Activated CD4-positive, alpha-beta T cell treated with anti-CD3 and anti-CD28 coated beads, Interleukin-2, amount 10 ng/mL, durations not matched to agents 7 days and 5 days (primary cell): ENCODE measurements at places on chromosomes 11 and 22.

DNA sequence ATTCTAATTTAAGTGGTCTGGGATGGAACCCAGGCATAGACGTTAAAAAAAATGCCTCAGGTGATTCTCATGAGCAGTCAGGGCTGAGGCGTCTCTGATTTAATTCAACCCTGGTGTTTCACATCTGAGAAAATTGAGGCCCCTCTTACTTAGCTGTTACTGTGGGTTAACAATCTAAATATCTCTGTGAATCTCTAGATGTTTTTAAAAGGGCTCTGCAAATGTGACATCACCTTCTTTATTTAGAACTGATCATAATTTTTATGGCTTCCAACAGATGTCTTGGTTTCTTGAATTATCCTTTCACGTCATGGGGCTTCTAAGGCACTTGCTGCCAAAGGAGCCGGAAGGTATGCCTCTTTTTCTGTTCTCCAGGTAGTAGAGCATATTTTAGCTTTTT is 76.1 kb upstream of the LIN7C start:
- no peak for DNase-seq

DNA sequence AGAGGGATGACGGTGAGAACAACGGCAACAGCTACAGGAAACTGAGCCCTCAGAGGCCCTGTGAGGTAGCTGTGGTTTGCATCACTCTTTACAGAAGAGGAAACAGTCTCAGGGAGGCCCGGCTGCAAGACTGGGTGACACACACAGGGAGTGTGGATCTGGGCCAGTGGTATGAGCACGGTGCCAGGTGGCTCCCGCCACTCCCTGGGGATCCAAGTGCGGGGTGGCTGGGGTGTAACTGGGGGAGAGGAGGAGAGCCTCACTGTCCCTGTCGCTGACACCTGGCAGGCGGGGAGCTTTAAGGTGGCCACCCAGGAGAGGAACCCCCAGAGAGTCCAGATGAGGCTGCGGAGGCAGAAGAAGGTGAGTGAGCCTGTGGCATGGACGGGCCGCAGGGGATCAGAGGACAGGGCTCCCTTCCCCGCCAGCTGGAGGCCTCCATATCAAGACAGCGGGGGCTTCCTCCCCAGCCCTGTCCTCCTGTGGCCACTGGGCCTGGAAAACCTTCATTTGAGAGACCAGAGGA is 5.6 kb downstream of the RGL4 start:
- DNase-seq: peak; percentile 90

GRCh38 chr22:39089928-39090327 is 7.1 kb upstream of the APOBEC3H start:
- no peak for DNase-seq

GRCh38 chr11:124285610-124286344 is 28.0 kb downstream of the OR8D1 start:
- no peak for DNase-seq

- no peak for DNase-seq
Measured at GRCh38 chr11:27656806-27657483, 43.3 kb downstream of the BDNF start.

DNA sequence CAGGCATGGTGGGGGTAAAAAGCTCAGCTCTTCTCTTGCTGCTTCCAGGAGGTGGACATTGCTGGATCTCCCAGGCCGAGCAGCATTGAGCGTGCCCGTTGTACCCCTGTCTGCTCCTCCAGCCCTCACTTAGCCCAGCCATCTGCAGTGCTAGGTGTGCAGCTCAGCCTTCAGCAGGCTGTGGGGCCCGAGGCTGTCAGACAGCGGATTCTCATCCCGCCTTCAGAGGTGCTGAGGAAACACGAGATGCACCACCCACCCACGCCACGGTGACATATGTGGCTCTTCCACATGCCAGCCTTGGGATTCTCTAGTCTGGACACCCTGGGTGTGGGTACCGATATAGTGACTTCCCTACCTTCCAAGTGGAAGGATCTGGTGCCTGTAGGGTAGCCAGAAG is 48.9 kb upstream of the NECTIN1 start:
- DNase-seq: no peak

GRCh38 chr11:86124251-86125233 is 55.7 kb upstream of the PICALM start:
- no peak for DNase-seq

DNA sequence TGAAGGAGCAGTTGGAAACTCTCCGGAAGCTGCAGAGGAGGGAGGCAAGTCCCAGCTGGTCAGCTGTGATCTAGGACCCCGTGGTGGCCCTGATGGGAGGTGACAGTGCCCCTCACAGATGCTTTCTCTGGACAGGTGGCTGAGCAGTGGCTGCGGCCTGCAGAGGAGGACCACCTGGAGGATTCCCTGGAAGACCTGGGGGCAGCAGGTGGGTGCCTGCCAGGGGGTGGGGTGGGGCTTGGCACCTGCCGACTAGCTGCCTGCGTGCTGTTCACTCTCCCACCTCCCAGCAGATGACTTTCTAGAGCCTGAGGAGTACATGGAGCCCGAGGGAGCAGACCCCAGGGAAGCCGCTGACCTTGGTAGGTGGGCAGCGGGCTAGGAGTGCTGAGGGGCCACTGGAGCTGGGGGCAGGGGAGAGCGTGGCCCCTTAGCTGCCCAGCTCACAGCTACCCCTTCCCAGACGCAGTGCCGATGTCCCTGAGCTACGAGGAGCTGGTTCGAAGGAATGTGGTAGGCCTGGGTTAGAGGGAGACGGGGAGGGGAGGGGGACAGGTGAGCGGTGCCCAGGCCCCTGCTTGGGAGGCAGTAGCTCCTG is 3.1 kb downstream of the SCO2 start:
- no peak for DNase-seq

DNA sequence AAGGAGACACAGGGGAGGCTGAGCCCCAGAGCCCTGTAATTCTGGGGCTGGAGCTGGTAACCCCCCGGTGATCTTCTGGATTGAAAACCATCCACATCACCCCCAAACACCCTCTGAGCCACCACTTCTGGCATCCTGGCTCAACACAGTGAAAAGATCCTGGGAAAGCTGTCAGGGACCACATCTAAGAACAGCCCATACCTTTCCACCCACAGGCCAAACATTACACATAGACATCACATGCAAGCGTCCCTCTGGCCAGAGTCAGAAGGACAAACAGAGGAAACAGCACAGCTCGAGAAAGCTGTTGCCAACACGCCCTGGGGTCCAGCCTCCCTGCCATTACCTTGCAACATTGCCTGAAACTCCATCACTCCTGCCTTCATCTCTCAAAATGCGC is 469.5 kb downstream of the SOX6 start:
- DNase-seq: no peak

GRCh38 chr22:42131562-42131961 is 952 bp upstream of the CYP2D6 start:
- DNase-seq: no peak

DNA sequence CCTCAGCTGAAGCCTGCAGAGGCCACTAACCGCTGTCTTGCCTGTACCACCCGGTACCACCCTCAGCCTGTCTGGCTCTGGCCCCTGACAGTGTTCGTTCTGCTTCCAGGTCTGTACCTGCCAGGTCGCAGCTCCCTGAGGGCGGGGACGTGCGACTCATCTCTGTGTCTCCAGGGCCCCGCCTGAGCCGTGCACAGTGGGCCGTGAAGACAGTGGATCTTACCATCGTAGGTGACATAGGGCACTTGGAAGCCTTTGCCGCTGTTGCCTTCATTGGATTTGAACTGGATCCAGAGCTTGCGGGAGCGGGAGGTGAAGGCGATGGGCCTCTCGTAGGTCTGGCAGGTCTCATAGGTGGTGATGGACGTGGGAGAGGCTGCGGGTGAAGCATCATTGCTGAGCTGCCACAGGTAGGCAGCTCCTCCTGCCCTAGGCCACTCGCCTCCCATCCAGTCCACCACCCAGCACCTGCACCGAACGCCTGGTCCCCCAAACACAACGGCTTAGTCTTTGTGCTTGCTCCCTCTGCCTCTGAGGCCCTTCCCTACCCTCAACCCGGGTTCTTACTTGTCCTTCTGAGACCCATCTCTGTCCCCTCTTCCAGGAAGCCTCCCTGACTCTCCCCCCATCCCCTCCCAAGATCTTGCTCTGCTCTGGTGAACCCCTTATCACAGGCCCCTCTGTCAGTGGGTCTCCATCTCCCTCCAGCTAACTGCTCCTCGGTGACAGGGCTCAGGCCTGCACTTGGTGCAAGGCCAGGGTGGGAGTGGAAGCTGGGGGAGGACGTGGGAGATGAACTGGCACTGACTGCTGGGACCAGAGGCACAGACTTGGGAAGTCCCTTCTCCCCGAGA is 21.1 kb upstream of the TTLL12 start:
- DNase-seq: no peak

DNA sequence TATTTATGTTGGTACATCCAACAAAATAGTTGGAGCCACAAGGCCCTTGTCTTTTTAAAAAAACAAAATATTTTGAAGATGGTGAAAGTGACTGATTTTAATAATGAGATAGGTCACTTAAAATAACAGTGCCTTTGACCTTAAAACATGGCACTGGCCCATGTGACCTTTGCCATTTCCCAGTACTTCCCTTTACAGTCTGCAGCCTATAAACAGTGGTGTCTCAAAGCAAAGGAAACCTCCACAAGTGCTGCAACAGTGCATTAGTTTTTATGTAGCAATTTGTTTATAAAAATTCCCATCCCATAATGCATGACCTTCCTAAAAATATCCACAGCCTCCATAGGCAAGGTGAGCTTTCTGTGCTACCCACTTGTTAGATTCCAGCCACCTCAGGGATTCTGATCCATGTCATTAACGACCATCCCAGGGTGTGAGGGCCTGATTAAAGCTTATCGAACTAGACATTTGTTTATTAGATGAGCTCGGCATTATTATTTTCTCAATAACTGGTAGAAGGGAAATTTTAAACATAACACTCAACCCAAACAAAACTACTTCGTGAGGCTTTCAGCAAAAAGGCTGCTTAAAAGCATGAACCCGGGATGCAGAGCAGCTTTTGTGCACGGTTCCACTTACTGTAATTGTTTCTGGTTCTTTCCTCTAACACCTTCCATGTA is 28.0 kb upstream of the CRKL start:
- DNase-seq: no peak

GRCh38 chr11:9267680-9268079 is 2.5 kb upstream of the DENND5A start:
- DNase-seq: no peak

- peak; percentile 9 for DNase-seq
Measured at GRCh38 chr22:44107340-44107739, 73.4 kb upstream of the PARVG start.

DNA sequence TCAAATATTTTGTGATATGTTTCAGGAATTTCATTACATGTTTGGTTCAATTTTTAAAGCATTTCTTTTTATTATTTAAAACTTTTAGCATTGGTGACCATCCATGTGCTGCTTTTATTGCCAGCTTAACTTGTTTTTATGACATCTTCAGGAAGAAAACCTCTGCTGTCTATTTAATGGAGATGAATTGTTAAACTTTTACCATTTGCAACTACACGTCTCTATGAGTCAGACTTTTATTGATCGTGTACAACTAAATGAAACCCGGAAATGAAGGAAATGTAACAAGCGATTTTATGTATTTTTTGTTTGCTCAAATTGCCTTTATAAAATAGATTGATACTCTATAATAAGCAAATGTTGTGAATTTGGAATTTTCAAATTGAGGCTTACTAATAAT is 113.0 kb downstream of the PTPRJ start:
- no peak for DNase-seq

DNA sequence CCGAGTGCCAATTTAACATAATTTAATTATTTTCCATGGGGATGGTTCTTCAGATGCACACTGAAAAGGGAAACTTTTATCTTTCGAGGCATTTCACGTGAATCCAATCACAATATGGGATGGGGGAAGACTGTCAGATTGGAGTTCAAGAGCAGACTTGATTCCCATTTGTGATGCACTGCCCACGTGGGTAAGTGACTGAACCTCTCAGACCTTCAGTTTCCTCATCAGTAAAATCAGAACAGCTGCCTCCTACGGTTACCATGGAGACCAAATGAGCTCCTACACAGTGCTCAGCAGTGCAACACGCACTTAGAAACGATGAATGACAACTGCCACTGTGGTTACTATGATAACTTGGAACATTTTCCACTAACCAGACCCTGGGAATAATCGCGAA is 21.7 kb downstream of the KIAA0930 start:
- DNase-seq: peak; percentile 20

GRCh38 chr11:17852246-17852645 is 117.7 kb downstream of the KCNC1 start:
- no peak for DNase-seq

GRCh38 chr11:30314625-30315024 is 8.3 kb upstream of the ARL14EP start:
- DNase-seq: no peak

- DNase-seq: no peak
Measured at GRCh38 chr11:61850687-61851086, 22.6 kb downstream of the FADS2 start.

DNA sequence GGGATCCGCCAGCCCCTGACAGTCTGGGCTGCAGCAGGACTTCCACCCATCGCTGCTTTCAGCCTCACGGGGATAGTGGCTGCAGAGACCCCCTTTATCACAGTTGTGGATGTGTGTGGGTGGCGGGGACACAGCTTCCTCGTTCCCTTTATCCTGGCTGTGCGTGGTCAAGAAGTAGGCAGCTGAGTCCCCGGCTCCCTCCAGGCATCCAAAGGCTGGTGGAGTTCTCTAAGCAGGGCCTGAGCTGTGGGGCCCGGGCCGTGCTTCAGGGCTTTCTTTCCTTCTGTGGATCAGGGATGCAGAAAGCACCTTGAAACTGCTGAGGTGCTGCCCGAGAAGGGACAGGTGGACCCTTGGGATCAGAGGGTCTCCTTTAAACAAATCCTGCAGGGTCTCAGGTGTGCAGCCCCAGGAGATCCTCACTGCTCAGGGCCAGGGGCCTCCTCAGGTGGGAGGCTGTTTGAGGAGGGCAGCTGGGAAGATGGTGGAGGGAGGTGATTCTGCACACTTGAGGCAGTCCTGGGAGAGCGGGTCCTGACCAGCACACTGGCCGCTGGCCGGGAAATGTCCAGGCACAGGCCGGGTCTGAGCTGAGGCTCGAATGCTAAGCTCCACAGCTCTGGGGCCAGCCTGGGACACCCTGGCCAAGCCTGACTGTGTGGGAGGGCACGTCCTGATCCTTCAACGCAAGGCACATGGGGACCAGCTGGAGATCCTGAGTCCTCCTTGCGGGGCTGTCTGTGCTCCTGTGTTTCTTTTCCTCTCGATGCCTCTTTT is 1024.3 kb downstream of the BRD1 start:
- peak; percentile 3 for DNase-seq

- no peak for DNase-seq
Measured at GRCh38 chr22:20216863-20217499, 51.1 kb downstream of the RTN4R start.

DNA sequence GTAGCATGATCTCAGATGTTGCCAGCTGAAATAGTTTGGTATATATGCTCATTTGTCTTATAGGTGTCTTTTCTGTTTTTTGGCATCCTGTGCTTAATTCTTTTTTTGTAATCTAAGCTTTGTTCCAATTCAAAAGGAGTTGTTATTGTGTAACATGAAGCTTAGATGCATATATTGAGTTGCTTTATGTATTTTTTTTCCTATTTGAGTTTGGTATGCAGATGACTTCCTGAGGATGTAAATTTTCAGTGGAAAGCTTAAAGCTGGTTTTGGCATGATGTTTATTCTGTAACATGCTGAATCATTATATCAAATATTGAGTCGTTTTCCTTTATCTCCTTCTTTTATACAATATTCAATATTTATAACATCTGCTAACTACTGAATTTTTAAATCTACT is 69.4 kb downstream of the DDX10 start:
- no peak for DNase-seq

- no peak for DNase-seq
Measured at GRCh38 chr11:100602716-100603115, 84.4 kb upstream of the ARHGAP42 start.

- DNase-seq: no peak
Measured at GRCh38 chr11:70493089-70493474, 94.8 kb downstream of the CTTN start.
